ENCODE measurements at places on chromosomes 6 and 20.

DNA sequence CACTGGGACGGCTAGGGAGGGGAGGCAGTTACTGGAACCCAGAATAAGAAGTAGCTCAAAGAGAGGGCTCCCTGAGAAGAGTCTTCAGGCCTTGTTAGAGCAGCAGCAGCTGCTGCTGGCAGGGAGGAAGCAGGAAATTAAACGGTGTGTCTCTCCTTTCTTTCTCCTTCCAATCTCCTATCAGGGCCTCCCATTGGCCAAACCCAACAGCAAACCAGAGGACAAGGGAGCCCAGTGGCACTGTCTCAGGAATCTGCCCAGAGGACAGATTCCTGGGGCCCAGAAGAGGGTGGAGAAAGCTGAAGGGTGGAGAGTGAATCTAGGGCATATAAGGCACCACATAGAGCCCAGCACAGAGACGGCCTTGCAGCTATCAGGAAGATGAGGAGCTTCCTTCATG, 10.2 kb downstream of the BTN3A1 start:
- no peak for DNase-seq

- DNase-seq = no peak
Observed at GRCh38 chr6:69180361-69181067, 545.4 kb downstream of the ADGRB3 start.

DNA sequence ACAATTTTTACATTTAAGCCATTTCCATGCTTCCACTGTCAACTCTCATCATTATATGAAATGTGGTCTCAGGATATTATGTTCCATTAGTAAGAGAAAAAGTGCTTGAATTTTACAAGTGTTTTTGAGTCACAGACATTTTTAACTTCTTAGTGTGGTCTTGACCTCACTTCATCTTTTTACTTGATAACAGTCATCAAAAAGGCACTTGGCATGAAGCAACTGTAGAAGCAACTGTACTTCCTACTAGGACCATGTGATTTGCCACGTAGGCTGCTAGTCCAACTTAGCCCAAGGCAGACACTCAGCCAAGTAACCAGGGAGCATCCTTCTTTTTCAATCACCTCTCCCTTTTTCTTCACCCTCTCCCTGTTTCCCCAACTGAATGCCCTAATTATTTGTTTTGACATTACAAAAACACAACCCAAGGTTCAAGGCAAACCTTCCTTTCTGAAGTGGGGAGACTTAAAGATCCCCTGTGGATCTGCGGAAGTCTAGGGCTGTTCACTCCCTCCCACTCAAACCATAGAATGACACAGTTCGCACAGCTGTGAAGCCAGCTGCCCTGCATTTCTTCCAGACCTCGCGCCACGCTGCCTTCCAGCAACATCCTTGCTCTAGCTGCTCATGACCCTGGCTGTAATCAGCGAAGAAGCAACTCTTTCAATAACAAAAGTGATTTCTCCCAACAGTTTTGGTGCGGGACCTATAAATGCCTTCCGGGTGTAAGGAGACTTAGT, 45.0 kb downstream of the PHACTR1 start:
- no peak for DNase-seq

DNA sequence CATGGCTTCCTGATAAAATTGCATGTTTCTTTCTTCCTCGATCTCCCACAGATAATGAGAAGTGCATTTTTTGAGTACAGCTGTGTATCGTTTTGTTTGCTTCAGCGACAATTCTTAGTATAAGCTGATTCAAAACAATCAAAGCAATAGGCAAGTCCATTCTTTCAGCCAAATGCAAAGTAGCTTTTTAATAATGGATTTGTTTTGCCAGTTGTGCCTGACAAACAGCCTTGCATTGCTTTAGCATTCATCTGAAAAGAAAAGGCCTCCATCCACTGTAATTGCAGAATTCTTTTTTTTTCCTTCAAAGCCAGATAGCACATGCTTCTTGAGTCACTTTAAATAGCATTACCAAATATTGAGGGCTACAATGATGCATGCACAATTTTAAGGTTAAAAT, 32.0 kb downstream of the TTLL2 start:
- DNase-seq = no peak

Data from activated naive CD4-positive, alpha-beta T cell treated with anti-CD3 and anti-CD28 coated beads for 36 hours (primary cell).